ENCODE measurements at places on chromosomes 2 and 18. TPM values are rescaled to one million over a fixed set of nuclear protein-coding genes. Genes with fewer than 3 reads are reported as not detected.

GRCh38 chr2:152343426-152343825 is 8.5 kb downstream of the FMNL2 start:
- no peak overlapping the region for H3K4me3 ChIP-seq
- H3K4me1 ChIP-seq: peaks cover 39% of the 10 kb centered on the region
- H3K36me3 ChIP-seq: no peaks in the 10 kb centered on the region
- no peak for DNase-seq
- no peak overlapping the region for H3K27ac ChIP-seq

DNA sequence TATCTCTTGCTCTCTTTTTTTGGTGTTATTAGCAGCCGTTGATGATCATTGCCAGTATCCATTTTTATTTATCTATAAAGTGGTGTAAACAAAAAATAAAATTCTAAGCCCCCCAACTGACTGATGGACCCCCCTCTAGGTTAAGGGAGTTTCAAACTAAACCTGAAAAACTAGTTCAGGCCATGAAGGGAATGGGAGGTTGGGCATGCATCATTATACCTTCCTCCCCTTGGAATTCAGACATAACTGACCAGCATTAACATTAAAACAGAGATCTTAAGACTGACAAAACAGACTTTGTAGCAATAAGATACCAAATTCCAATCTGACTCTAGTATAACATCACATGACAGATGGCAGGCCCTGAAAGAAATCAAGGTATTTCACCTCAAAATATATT is 20.2 kb downstream of the RALBP1 start:
- H3K27me3 ChIP-seq: no peaks in the 10 kb centered on the region
- peaks cover 6% of the 10 kb centered on the region for H3K4me1 ChIP-seq
- H3K27ac ChIP-seq: no peak overlapping the region
- no peak for DNase-seq
- H3K4me3 ChIP-seq: no peak overlapping the region

DNA sequence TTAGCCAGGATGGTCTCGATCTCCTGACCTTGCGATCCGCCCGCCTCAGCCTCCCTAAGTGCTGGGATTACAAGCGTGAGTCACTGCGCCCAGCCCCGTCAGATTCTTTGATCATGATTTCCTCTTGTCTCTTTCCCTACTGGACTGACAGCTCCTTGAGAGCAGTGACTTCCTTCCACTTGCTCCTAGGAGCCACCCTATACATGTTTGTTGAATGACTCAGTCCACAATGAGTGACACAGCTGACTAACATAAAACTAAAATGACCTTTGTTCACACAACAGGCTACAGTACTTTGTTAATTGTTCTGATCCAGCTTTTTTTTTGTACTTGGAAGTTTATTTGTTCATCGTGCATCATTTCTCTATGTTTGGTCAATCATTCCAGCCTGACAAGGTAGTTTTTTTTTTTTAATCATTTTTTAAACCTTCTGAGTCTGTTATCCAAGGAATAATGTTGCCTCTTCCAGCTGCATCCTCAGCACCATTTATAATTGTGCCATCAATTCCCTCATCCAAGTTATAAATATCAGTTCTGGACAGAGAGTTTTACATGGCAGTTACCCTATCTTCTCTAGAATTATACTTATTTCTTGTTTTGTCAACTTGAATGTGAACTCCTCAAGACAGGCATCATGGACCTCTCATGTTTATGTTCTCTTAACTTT is 42.9 kb upstream of the TUBA3E start:
- no peak for DNase-seq
- H3K4me3 ChIP-seq: no peak overlapping the region
- H3K4me1 ChIP-seq: no peaks in the 10 kb centered on the region
- no peak overlapping the region for H3K27ac ChIP-seq

Gene ANKRD30BL
- not detected for total RNA-seq

DNA sequence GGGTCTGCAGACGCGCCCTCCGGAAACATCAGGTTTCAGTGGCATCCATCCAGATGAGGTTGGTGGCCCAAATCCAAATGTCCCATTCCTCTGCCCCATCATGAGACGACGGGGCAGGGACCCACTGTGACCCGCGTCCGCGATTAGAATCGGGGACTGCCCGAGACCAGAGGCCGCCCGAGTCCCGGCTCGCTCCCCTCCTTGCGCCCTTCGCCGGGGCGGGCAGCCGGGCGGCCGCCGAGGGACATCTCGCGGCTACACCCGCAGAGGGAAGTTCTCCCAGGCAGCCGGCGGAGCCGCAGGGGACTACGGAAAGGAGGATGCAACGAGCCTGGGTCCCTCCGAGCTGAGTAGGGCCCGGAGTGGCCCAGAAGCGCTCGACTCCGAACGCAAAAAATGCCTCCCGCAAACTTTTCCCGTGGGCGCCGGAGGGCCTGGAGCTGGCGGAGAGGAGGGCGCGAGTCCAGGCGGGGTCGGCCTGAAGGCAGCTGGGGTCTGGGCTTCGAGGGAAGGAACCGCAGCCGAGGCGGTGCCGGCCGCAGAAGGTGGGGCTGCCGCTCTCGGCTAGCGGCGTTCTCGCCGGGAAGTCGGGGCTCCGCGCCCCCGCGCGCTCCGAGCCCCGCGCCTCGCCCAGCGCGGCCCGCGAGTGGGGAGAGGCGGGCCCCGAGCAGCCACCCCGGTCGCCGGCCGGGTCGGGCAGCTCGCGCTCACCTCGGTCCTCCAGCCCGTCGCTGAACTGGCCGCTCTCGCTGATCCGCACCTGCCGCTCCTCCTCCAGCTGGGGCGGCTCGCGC is 580 bp downstream of the TMEM163 start:
- no peak for DNase-seq
- H3K27ac ChIP-seq: no peak overlapping the region
- no peaks in the 10 kb centered on the region for H3K36me3 ChIP-seq
- H3K4me1 ChIP-seq: no peaks in the 10 kb centered on the region
- H3K27me3 ChIP-seq: peaks cover 54% of the 10 kb centered on the region

- no peaks in the 10 kb centered on the region for H3K36me3 ChIP-seq
- no peak overlapping the region for H3K27ac ChIP-seq
- H3K4me3 ChIP-seq: no peak overlapping the region
- no peak for DNase-seq
- H3K4me1 ChIP-seq: no peaks in the 10 kb centered on the region
Observed at GRCh38 chr18:54873884-54874255, 45.6 kb downstream of the RAB27B start.

DNA sequence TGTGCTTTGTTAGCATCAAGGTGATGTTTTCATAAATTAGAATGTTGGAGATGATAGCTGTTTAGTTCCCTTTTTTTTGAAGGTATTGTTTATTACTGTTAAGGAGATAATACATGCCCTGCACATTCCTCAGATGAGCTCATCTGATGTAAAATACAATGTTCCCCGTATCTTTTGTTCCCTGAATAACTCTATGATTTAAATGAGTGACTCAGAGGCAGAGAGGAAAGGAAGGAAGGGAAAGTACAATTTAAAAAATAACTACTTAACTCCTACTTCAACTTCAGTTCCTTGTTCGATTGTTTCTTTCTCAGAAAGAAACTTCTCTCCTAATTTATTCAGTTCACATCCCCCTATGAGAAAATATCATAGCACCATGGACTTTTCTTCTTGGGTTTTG is 208.7 kb downstream of the KCNE4 start:
- H3K27me3 ChIP-seq: no peaks in the 10 kb centered on the region
- H3K36me3 ChIP-seq: no peaks in the 10 kb centered on the region
- no peak for DNase-seq
- no peak overlapping the region for H3K4me3 ChIP-seq
- no peaks in the 10 kb centered on the region for H3K4me1 ChIP-seq

GRCh38 chr2:85057226-85057962 is 75.8 kb upstream of the TCF7L1 start:
- DNase-seq: no peak
- peaks cover 6% of the 10 kb centered on the region for H3K36me3 ChIP-seq
- H3K27me3 ChIP-seq: no peaks in the 10 kb centered on the region
- no peaks in the 10 kb centered on the region for H3K4me1 ChIP-seq

DNA sequence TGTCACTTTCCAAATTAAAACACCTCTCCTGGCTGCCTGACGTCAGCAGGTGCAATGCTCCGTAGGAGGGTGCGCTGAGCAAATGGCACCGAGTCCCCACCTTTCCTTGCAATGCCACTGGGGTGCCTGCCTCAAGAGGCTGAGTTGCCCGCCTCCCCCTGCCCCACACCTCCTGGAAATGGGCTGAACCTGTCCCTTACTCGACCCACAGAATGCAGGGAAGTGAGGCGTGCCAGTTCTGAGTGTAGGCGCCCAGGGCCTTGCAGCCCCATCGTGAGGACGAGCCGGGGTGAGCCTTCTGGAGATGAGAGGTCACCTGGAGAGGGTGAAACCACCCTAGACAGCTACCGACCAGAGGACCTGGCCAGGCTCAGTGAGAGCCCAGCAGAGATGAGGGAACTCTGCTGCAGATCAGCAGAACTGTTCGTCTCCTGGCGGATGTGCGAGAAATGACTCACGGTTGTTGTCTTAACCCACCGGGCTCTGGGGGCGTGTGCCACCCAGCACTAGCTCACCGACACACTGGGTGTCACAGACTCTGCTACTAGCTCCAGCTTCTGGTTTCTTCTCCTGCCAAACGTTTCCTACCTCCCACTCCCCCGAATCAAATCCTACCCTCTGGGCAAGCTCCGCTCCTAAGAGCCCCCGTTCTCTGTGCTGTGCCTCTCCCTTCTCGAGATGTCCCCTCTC is 168.7 kb upstream of the HDAC4 start:
- no peaks in the 10 kb centered on the region for H3K4me1 ChIP-seq
- no peak for DNase-seq
- no peak overlapping the region for H3K4me3 ChIP-seq
- no peaks in the 10 kb centered on the region for H3K36me3 ChIP-seq
- no peak overlapping the region for H3K27ac ChIP-seq

DNA sequence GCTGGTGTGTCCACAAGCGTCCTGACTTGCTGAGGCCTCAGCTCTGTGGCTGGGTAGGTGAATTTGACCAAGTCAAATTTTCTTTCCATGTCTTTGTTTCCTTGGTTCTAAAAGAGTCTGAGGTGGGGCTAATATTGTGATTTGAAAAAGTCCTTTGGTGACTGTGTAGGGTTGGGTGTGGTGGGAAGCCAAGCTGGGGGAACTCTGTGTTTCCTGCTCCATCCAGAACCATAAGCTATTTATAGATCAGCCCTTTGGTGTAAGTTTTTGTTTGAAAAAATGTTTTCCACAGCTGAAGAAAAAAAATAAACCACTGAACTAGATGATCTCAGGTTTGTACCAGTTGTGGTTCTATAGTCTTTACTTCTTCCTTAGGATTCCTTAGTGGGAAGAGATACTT is 462.7 kb downstream of the TGIF1 start:
- H3K27ac ChIP-seq: no peak overlapping the region
- no peak for DNase-seq
- H3K36me3 ChIP-seq: no peaks in the 10 kb centered on the region
- no peaks in the 10 kb centered on the region for H3K4me1 ChIP-seq
- no peaks in the 10 kb centered on the region for H3K27me3 ChIP-seq

DNA sequence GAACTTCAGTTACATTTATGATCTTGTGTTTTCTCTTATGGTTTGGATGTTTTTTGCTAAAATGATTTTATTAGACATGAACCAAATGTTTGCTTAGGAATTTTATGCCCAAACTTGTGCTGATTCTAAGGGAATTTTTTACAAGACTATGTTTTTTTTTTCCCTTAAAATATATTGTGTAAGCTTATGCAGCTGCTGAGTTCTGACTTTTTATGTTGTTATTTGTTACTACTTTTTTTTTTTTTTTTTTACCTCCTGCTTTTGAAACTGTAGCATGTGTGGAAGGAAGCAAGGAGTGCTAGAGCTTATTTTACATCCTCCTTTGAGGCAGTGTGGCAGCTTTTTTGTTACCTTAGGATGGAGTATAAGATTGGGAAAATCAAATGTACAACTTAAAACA is 6.0 kb upstream of the DNAH7 start:
- H3K36me3 ChIP-seq: no peaks in the 10 kb centered on the region
- no peak for DNase-seq
- no peak overlapping the region for H3K4me3 ChIP-seq
- H3K27me3 ChIP-seq: no peaks in the 10 kb centered on the region
- no peaks in the 10 kb centered on the region for H3K4me1 ChIP-seq

Gene LYPD6B
- not detected for total RNA-seq

- H3K4me3 ChIP-seq: no peak overlapping the region
- no peak for DNase-seq
- no peaks in the 10 kb centered on the region for H3K4me1 ChIP-seq
Observed at GRCh38 chr2:920573-920972, 30.1 kb upstream of the SNTG2 start.

Gene NAT8
- total RNA-seq: not detected

DNA sequence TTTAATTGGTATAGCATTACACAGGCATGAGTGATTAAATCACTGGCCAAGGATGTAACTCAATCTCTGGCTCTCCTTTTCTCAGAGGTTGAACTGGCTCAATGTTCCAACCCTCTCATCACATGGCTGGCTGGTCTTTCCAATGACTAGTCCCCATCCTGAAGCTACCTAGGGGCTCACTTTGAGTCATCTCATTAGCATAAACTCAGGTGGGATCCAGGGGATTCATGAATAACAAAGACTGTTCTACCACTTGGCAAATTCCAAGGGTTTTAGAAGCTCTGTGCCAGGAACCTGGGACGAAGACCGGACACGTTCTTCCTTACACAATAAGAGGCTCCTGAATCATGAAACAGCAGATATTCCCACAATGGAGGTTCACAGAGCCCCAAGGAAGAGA is 145.0 kb upstream of the SPATS2L start:
- no peak overlapping the region for H3K27ac ChIP-seq
- no peaks in the 10 kb centered on the region for H3K4me1 ChIP-seq
- DNase-seq: no peak
- H3K4me3 ChIP-seq: no peak overlapping the region

Gene CENPA
- total RNA-seq: not detected

DNA sequence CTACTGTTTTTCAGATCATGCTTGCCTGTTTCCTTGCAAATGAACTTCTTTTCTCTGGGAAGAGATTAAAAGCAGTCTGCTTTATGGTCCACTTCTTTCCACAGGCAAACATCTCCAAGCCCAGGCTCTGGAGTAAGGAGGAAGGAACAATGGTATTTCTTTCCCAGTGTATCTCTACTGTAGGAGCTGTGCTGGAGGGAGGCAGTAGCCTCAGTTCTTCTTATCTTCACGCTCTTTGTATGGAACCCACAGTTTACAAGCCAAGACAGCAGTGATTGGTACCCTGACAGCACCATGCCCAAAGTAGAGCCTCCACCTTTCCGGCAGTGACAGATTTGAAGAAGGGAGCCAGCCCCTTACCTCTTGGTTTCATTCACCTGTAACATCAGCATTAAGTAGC is 35.2 kb downstream of the SPOPL start:
- no peaks in the 10 kb centered on the region for H3K36me3 ChIP-seq
- DNase-seq: no peak
- peaks cover 5% of the 10 kb centered on the region for H3K4me1 ChIP-seq
- no peak overlapping the region for H3K4me3 ChIP-seq
- no peak overlapping the region for H3K27ac ChIP-seq
